ENCODE measurements at places on chromosomes 1 and 21.

GRCh38 chr1:177824508-177824982 is 145.3 kb downstream of the SEC16B start:
- no peak for DNase-seq

DNA sequence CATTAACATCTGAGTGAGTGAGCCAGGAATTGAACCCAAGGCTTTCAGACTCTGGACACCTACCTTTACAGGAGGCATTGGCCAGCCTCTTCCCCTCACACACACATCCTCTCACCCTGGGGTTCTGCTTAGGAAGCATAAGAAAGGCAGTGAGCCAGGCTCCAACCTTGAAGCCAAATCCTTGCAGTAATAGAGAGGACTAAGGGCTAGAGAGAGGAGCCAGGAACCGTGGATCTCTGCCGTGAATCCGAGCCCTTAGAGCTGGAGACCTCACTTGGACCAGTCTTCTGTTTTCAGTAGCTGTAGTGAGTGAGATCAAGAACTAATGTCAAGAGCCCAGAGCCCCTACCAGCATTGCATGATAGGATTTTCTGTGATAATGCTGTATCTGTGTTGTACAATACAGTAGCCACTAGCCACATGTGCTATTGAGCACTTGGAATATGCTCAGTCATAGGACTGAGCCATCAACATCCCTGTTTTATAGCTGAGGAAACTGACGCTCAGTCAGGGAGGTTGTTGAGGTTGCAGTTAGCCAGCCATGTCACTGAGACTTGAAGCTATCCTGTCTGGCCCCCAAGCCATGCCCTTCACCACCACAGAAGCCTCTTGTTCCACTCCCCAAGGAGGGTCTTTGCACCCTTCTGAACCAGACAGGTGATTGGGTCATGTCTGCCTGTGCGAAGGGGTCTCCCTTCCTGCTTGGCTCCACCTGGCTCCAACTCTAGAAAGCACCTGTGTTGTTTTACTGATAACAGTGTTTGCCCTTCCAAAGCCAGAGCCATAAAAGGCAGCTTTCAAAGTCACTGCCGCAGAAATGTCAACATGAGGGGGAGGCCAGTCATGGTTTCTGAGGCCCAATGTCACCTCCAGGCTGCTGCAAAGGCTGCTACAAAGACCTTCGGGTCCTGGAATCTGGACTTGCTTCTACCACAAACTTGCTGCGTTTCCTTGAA is 101.1 kb upstream of the JUN start:
- DNase-seq: peak; percentile 14

DNA sequence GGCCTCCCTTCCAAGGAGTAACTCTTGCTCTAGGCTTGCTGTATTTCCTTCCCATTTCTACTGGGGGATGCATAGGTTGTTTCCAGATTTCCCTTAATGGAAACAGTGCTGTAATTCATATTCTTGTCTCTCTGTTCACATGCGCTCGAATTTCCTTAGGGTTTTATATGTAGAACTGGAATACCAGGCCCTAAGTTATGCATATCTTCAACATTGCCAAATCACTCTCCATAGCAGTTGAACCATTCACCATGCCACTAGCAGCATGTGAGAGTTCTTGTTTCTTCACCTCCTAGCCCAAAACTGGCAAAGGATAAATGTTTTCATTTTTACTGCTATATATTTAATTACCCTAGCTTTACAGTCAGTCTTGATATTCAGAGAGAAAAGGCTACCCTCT is 12.8 kb downstream of the MAP10 start:
- no peak for DNase-seq

DNA sequence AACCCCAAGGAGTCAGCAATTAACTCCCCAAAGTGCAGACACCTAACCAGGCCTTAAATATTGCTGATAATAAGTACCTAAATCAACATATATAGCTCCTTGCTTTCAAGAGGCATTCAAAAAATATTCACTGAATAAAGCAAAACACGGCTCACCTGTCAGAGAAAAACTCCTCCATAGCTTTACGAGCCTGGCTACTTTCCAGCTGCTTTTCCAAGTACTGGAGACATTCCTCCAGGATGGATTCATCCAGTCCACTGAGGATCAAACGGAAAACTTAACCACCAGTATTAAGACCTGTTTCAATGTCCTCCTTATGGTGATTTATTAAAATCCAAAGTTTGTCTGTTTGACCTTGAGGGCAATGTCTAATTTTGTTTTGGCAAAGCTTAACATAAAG is 44.6 kb downstream of the UBR4 start:
- no peak for DNase-seq

DNA sequence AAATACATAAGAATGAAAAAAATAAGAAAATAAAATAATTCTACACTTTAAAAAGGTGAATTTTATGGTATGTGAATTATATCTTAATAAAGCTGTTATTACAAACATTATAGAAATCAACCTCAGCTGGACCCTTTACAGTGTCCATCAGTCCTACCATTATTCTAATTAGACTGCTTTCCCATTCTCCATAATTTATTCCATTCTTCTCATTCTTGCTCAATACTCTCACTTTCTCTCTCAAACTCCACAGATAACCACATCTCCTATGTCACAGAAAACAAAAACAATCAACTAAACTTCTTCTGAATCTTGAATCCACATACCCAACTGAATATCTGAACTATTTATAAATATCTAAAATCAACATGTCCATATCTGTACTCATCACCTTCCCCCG is 11.6 kb downstream of the HFM1 start:
- no peak for DNase-seq

DNA sequence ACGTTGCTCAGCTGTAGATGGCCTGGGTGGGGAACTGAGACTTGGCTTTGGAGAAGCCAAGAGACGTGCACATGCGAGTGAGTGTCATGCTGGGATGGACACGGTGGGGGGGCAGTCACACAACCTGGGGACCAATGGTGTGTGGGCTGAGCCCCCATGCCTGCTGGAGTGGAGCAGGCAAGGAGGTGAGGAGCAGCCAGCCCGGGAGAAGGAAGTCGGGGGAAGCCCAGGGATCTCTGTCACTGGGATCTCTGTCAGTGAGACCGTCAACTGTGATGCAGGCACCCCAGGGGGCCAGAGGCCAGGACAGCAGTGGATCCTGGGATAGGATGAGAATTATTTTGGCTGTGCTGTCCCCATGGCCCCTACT is 11.0 kb upstream of the ZNF669 start:
- no peak for DNase-seq

GRCh38 chr1:181101581-181102226 is 13.2 kb downstream of the IER5 start:
- no peak for DNase-seq

- DNase-seq: no peak
Observed at GRCh38 chr1:173527151-173527826, 50.2 kb downstream of the PRDX6 start.
